ENCODE measurements at places on chromosomes 6 and 20. TPM values are rescaled to one million over a fixed set of nuclear protein-coding genes. Genes with fewer than 3 reads are reported as not detected.

Gene HAO1
- total RNA-seq: not detected

Gene TCF15
- not detected for total RNA-seq

Gene HEY2
- not detected for total RNA-seq

Gene PRRT1
- 1.2 TPM for total RNA-seq

Gene RAET1L
- not detected for total RNA-seq

Gene RIMS1
- not detected for total RNA-seq

Gene TBX18
- not detected for total RNA-seq

Gene QRSL1
- 19.8 TPM for total RNA-seq

Gene INSM1
- 7.4 TPM for total RNA-seq

Gene PRDM13
- total RNA-seq: not detected

Gene CNR1
- 0.19 TPM for total RNA-seq

Gene PLCB1
- total RNA-seq: 3.2 TPM

Gene MUC22
- total RNA-seq: not detected

Gene OTOR
- not detected for total RNA-seq

Gene TFAP2C
- total RNA-seq: 0.07 TPM

Gene STMND1
- not detected for total RNA-seq

Gene LPIN3
- 2.5 TPM for total RNA-seq

Gene SMIM13
- 9.9 TPM for total RNA-seq

Gene LBP
- total RNA-seq: not detected

Gene HLA-DPB1
- total RNA-seq: 12.5 TPM

Gene CST3
- total RNA-seq: 0.30 TPM

Gene MAK
- total RNA-seq: 0.90 TPM

Gene REM1
- not detected for total RNA-seq

Gene ACTL10
- 1.4 TPM for total RNA-seq
